ENCODE measurements at places on chromosomes 7 and 10.

GRCh38 chr7:145978769-145979168 is 137.8 kb upstream of the CNTNAP2 start:
- DNase-seq = no peak

GRCh38 chr10:110864662-110865140 is 7.0 kb upstream of the PDCD4 start:
- DNase-seq = peak; percentile 44

- no peak for DNase-seq
Measured at GRCh38 chr10:61460835-61461234, 7.7 kb upstream of the TMEM26 start.

DNA sequence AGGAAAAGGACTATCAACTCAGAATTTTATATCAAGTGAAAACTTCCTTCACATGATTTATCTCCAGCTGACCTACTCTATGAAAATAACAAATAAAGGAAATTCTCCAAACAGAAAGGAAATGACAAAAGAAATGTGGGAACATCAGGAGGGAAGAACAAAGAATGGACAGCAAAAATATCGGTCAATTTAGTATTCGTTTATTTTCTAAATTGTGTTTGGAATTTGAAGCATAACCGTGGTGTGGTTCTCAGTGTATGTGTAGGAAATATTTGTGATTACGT is 8.7 kb downstream of the WDR37 start:
- no peak for DNase-seq

- DNase-seq = no peak
Measured at GRCh38 chr10:48206482-48207250, 67.8 kb downstream of the FRMPD2 start.

- DNase-seq = no peak
Measured at GRCh38 chr7:46839651-46840050, 742.3 kb downstream of the TNS3 start.

- no peak for DNase-seq
Measured at GRCh38 chr10:76415554-76415953, 984.1 kb downstream of the LRMDA start.

DNA sequence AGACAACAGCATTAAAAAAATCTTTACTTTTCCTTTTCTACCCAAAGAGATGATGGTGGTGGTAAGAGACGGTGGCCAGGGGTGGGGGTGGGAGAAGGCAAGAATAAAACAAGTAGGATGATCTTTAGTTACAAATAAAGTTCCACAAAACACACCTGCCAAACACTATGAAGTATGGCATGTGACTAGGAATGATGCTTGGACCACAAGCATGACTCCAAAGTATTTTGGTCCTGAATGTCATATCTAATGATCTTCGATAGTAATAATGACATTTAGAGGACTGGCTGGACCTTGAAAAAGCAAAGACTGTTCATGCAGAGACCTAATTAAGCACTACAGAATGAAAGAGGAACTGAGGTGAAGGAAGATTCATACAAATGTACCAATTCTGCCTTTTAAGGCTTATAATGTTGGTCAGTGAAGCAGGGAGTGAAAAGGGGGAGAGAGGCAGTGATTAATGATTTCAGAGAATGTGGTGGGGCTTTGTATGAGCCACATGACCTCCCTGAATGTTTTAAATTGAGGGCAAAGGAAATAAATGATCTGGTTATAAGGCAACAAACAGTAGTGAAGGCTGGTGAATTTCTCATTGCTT is 29.6 kb upstream of the DKK1 start:
- DNase-seq = no peak

- no peak for DNase-seq
Measured at GRCh38 chr10:21347043-21347784, 178.3 kb downstream of the SKIDA1 start.

DNA sequence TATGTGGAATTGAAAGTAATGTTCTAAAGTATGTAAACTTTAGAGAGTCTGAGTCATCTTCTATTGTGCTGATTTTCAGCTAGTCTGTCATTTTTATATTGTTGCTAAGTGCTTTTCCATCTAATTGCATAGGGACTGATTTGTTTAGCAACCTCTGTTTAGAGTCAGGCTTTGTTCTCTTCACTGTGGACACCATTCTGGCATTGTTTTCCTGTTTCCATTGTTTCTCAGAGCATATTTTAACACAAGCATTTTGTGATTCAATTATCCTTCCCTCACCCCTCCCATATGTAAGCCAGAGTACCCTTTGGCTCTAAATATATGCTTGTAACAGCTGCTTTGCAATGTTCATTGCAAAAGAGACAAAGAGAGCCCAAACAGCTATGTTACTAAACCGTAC is 748.4 kb upstream of the PHF14 start:
- DNase-seq = no peak

- no peak for DNase-seq
Measured at GRCh38 chr10:92208736-92209135, 82.1 kb downstream of the CPEB3 start.
